ENCODE measurements at places on chromosomes 5 and 9.

DNA sequence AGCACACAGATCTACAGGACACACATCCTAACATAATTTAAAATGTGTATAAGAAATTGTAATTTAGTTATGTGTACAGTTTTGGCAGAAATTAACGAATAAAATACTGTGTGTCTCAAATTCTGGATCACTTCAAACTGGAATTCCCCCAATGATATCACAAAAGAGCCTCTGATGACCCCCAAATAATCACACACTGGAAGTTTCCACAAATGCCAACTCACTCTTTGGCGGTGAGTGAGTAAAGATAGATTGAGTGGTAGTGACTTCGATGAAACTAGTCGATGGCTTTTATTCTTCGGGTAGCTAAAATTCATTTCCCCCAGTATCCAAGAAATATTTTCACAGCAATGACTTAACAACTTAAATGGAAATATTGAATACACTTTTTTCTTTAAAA lies 2.2 kb downstream of the ZNF366 start:
- no peak for DNase-seq

- no peak for DNase-seq
Measured at GRCh38 chr9:105126226-105126625, 118.2 kb upstream of the SLC44A1 start.

- no peak for DNase-seq
Measured at GRCh38 chr5:163993126-163993525, 487.7 kb downstream of the MAT2B start.

GRCh38 chr5:10581867-10582511 lies 18.1 kb downstream of the ANKRD33B start:
- DNase-seq, result peak; percentile 20

- DNase-seq, result no peak
Measured at GRCh38 chr9:120284821-120285220, 295.1 kb downstream of the CDK5RAP2 start.

GRCh38 chr5:38576442-38576841 lies 20.0 kb upstream of the LIFR start:
- no peak for DNase-seq

Data from inflammatory macrophage (primary cell).